ENCODE measurements at places on chromosomes 5 and 9. TPM values are rescaled to one million over a fixed set of nuclear protein-coding genes. Genes with fewer than 3 reads are reported as not detected.

DNA sequence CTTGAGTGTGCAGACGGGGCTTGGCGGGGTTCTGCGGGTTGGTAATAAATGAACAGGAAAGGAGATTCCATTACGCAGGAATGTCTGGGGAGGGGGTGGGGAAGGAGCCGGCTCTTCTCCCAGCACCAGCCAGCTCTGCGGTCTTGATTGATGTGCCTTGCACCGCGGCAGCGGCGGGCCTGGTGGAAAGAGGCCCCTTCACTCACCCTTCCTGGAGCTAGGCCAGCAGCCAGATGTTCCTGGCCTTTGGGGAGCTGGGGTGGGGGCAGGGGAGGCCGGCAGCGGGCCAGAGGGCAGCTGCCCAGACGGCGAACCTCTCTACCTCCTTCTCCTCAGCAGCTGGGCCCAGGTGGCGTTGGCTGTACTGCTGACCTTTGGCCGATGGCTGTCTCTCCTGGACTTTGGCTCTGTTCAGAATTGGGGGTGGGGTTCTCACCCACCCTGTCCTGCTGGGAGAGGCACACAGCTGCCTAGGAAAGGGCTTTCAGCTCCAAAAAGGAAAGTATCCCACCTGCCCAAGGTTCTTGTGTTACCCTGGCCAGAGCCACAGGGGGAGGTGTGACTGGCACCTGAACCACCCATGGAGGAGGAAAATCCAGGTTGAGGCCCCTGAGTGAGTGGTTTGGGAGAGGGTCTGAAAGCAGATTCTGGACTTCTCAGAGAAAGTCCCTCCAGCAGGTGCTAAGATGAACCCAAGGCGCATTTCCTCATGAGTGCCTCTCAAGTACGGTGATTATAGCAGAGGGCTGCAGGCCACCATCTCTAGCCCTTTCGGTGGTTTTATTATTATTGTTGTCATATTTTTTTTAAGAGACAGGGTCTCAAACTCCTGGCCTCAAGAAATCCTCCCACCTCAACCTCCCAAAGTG, 58.0 kb upstream of the SYNPO start:
- no peak overlapping the region for H3K4me3 ChIP-seq
- no peaks in the 10 kb centered on the region for H3K27me3 ChIP-seq
- peak; percentile 78 for DNase-seq
- no peaks in the 10 kb centered on the region for H3K36me3 ChIP-seq
- peaks cover 9% of the 10 kb centered on the region for H3K4me1 ChIP-seq
- H3K27ac ChIP-seq: no peak overlapping the region

Gene NEUROG1
- total RNA-seq: not detected

DNA sequence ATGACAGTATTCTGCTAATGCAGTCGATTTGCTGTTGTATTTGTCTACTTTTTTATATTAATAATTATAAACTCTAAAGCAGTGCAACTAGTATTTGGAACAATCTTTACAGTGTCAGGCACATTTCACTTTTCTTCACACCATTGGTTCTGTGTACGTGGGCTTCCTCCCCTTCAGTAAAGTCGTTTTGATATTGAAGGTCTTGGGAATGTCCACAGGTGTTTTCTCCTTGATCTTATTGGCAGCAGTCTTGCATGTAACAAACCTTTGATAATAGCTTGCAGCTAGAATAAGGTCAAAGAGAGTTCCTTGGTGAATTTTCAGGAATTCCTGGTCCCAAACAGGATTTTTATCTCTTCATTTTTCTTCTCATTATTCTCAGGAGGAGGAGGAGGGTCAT, 12.2 kb downstream of the DDX4 start:
- H3K4me1 ChIP-seq: no peaks in the 10 kb centered on the region
- no peak overlapping the region for H3K27ac ChIP-seq
- H3K36me3 ChIP-seq: no peaks in the 10 kb centered on the region
- DNase-seq: no peak

DNA sequence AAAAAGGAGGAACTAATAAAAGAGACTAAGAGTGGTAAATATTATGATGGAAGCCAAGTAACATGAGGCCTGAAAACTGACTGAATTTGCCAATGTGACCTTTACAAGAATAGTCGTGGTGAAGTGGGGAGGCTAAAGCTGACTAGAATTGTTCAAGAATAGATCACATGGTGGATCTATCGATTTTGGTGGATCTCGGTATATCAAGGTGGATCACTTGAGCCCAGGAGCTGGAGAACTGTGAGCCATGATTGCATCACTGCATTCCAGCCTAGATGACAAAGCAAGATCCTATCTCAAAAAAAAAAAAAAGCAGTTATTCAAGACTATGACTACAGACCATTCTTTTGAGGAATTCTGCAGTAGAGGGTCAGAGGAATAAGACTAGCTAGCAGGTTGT, 15.1 kb downstream of the ERMP1 start:
- no peak for DNase-seq
- H3K27me3 ChIP-seq: no peaks in the 10 kb centered on the region
- H3K4me3 ChIP-seq: no peak overlapping the region

DNA sequence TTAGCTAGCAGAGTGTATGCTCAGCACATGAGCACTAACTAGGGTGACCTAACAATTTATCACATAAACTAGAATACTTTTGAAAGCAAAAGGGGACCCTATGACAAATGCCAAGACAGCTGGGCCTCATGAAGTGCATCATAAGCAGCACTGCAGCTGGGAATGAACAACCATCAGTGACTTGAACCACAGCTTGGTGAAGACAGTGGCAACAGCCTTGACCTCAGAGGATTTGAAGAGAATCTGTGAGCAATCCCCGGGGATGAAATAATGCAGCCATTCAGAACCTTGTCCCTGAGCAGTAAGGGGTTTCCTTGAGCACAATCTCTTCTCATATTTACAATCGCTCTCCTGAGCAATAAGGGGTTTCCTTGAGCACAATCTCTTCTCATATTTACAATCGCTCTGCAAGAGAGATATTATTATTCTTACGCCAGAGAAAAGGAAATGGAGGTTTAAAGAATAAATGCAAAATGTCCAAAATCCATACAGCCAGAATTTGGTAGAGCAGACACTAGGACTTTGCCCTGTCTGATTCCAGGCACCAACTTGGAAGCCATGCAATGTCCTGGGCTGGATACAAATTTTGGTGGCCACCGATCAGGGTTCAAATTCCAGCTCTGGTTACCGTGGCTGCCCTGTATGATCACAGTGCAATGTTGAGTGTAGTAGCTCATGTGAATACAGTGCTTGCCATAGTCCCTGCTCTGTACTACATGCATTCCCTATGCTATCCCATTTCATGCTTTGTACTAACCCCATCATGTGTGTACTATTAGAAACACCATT, 846 bp upstream of the NSG2 start:
- H3K27me3 ChIP-seq: peaks cover 14% of the 10 kb centered on the region
- no peak for DNase-seq
- H3K36me3 ChIP-seq: no peaks in the 10 kb centered on the region
- H3K4me1 ChIP-seq: no peaks in the 10 kb centered on the region

All from upper lobe of right lung (tissue), 1 donor.